ENCODE measurements at places on chromosomes 6 and 20. TPM values are rescaled to one million over a fixed set of nuclear protein-coding genes. Genes with fewer than 3 reads are reported as not detected.

The HRH3 gene
- total RNA-seq = not detected

The ECT2L gene
- not detected for total RNA-seq

DNA sequence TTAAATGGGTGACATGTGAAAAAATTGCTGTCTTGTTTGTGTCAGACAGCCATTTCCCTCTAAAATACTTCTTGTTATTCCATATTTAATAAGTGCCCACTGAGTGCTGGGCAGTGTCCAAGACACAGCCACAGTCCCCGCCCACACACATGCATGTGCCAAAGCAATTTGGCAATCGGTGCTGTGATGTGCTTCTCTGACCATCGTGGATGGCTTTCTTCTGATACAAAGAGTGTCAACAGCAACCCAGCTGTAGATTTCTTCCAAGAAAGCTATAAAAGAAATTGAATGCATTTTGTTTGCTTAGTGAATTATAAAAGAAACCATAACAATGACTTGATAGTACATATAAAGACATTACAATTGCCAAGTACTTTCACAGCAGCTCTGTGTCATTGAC is 140.5 kb upstream of the ATXN1 start:
- H3K27me3 ChIP-seq = peaks cover 2% of the 10 kb centered on the region
- no peak for DNase-seq
- H3K36me3 ChIP-seq = peaks cover 1% of the 10 kb centered on the region
- H3K27ac ChIP-seq = no peak overlapping the region
- H3K4me1 ChIP-seq = peaks cover 25% of the 10 kb centered on the region
- no peak overlapping the region for H3K4me3 ChIP-seq

DNA sequence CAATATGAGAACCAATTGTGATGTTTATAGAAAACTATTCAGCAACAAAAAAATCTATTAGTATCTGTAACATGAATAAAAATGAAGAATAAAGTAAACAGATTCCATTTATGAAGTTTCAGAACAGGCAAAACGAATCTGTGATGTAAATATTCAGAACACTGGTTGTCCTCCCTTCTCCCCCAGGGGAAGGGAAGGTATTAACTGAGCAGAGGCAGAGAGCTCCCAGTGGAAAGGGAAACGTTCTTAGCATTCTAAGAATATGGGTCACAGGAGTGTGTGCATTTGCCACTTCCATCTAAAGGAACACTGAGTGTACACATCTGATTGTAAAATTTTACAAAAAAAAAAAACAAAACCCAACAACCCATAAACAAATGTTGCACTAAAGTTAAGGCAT is 23.1 kb downstream of the SPAG4 start:
- H3K4me1 ChIP-seq = peaks cover 17% of the 10 kb centered on the region
- no peak for DNase-seq
- no peak overlapping the region for H3K4me3 ChIP-seq
- no peak overlapping the region for H3K27ac ChIP-seq

DNA sequence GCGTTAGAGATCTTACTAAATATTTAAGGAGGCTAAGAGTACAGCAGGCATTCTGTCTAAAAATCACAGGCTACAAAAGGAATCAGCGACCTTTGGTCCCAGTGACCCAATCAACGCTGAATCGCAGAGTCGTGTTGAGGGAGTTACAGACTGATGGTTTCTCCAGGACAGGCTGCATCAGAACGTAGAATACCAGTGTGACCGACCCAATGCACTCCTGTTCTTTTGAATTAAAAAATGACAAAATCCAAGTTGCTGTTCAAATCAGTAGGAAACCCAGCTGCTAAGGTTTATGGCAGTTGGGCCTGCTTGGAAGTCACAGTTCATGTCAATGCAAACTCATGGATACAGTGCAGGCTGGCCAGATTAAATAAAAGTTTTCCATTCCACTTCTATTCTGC is 155.8 kb upstream of the AFDN start:
- H3K27ac ChIP-seq = no peak overlapping the region
- H3K4me1 ChIP-seq = no peaks in the 10 kb centered on the region
- DNase-seq = no peak
- no peaks in the 10 kb centered on the region for H3K36me3 ChIP-seq
- peaks cover 23% of the 10 kb centered on the region for H3K27me3 ChIP-seq
- H3K4me3 ChIP-seq = no peak overlapping the region

DNA sequence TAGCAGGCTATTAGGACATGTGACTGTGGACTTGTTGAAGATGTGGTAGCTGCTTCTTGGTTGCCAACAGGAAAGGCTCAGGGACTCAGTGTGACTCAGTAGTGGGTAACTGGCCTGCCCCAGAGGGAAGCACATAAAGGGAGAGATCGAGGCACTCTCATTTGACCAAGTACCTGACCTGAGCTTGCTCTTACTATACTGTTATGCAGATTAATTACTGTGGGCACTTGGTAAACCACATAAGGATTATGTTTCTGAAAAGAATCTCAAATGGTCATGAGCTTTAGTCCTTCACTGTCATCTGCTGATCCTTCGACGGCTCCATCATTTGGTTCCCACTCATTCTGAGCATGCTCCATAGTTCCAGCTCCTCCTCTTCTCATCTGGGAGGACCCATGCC is 48.2 kb upstream of the RPL7L1 start:
- no peaks in the 10 kb centered on the region for H3K4me1 ChIP-seq
- no peaks in the 10 kb centered on the region for H3K27me3 ChIP-seq
- no peak overlapping the region for H3K27ac ChIP-seq
- peaks cover 22% of the 10 kb centered on the region for H3K36me3 ChIP-seq
- no peak overlapping the region for H3K4me3 ChIP-seq

DNA sequence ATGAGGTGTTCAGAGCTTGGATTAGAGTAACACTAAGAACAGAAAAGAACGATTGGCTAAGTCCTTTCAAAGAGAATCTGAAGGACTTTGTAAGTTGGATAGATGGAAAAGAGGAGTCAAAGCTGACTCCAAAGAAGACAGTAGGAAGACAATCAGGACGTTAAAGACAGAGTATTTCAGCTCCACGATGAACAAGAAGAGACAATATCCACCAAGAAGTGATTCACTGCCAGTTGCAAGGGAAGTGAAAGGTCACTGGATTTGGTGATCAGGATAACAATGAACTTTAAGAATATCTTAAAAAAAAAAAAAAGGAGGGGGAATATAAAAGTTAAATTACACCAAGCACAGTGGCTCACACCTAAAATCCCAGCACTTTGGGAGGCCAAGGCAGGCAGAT is 17.9 kb downstream of the REPS1 start:
- H3K27ac ChIP-seq = peak overlapping the region; percentile 53
- no peak overlapping the region for H3K4me3 ChIP-seq
- H3K4me1 ChIP-seq = peaks cover 48% of the 10 kb centered on the region
- no peaks in the 10 kb centered on the region for H3K36me3 ChIP-seq

GRCh38 chr6:79878142-79878748 is 69.1 kb downstream of the ELOVL4 start:
- no peak overlapping the region for H3K4me3 ChIP-seq
- DNase-seq = no peak
- H3K27ac ChIP-seq = no peak overlapping the region
- no peaks in the 10 kb centered on the region for H3K36me3 ChIP-seq
- H3K27me3 ChIP-seq = peaks cover 35% of the 10 kb centered on the region
- H3K4me1 ChIP-seq = no peaks in the 10 kb centered on the region

DNA sequence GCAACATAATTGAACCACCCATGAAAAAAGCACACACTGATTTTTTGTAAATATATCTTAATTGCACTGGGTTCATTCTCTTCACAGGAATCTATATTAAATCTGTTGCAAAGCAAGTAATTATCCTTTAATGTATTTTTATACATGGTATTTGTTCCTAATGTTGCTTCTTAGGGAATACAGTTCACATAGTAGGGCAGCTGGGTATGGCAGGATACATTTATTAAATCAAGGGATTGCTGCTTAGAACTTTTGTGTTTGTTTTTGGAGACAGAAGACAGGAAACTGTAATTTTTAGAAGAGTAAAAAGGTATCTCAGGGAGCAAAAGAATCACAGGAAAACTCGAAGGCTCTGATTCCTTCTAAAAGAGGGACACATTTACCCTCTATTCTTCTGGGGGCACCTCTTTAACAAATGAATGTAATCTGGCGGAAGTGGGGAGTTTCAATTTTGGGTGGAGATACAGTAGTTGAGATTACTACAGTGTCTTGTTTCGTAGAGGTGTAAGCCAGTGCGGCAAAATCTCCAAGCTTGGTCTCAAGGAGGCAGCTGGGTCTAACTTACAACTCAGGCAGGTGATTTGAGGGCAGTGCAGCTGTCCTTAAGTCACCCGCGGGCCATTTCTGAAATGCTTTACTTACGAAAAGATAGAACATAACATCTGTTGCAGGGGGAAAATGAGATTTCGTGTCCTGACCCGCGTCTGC is 812 bp upstream of the SMIM13 start:
- H3K27ac ChIP-seq = peak overlapping the region; percentile 98
- no peak for DNase-seq
- H3K36me3 ChIP-seq = peaks cover 2% of the 10 kb centered on the region
- H3K4me3 ChIP-seq = peak overlapping the region; percentile 92

GRCh38 chr20:57573894-57574293 is 13.0 kb downstream of the PCK1 start:
- peaks cover 6% of the 10 kb centered on the region for H3K4me1 ChIP-seq
- no peak overlapping the region for H3K27ac ChIP-seq
- DNase-seq = no peak
- no peak overlapping the region for H3K4me3 ChIP-seq
- H3K36me3 ChIP-seq = no peaks in the 10 kb centered on the region
- peaks cover 25% of the 10 kb centered on the region for H3K27me3 ChIP-seq

All from chondrocyte (in vitro differentiated cells).